Activated naive CD4-positive, alpha-beta T cell (primary cell): ENCODE measurements at places on chromosomes 6 and 20.

GRCh38 chr6:134954272-134955000, 4.5 kb upstream of the ALDH8A1 start:
- no peak for DNase-seq

GRCh38 chr20:53568351-53568750, 25.3 kb downstream of the ZNF217 start:
- DNase-seq, result no peak

- DNase-seq, result no peak
Observed at GRCh38 chr6:16473184-16473907, 235.0 kb downstream of the GMPR start.

DNA sequence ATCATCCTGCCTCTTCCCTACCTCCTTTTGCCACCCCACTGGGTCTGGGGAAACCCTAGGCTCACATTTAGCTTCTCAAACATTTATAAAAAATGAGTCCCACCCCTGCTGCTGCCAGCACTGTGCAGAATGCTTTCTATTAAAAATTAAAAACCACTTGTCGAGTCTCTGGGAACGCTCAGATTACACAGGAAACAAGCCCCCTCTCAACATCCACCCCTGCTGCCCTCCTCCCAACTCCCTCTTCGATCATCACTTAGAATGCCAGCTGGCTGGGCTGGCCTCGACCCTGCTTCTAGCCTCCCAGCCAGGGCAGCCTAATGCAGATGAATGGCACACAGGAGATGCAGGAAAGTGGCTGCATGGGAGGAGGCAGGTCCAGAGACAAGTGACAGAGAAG, 75.8 kb downstream of the CDH22 start:
- DNase-seq, result no peak

GRCh38 chr6:169326067-169326799, 72.6 kb upstream of the THBS2 start:
- DNase-seq, result no peak

GRCh38 chr6:32865724-32866443, 11.9 kb downstream of the PSMB9 start:
- no peak for DNase-seq

DNA sequence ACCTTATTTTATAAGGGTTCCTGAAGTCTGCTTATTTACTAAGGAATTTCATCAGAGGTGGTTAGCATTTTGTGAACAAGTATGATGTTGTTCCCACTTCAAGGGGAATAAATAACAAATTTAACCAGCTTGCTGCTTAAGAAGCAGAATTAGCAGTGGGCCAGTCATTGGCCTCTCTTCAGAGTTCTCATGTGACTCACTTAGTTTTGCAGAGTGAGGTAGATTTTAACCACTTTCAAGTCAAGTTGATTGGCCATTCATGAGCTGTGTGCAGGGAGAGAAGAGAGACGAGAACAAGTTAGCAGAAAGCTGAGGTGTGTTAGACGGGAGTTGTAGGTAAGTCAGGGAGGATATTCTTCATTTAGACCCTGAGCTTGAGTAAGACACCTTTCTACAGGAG, 18.1 kb downstream of the TOP1 start:
- no peak for DNase-seq

- DNase-seq, result no peak
Observed at GRCh38 chr6:14966096-14966905, 279.6 kb upstream of the JARID2 start.

GRCh38 chr20:47216819-47217410, 139.6 kb downstream of the ZMYND8 start:
- DNase-seq, result no peak

DNA sequence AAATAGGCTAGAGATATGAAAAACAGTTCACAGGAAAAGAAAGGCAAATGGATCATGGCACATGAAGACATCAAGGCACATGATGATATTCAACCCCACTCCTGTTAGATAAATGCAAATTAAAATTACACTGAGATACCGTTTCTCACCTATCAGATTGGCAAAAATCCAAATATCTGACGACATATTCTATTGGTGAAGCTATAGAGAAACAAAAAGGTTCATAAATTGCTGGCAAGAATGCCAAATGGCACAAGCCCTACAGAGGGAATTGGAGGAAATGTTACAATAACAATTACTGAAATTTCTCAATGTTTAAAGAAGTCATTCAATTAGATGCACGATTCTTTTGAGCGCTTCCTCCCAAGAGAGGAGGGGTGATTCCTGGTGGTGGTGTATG, 45.3 kb upstream of the DSN1 start:
- DNase-seq, result no peak

DNA sequence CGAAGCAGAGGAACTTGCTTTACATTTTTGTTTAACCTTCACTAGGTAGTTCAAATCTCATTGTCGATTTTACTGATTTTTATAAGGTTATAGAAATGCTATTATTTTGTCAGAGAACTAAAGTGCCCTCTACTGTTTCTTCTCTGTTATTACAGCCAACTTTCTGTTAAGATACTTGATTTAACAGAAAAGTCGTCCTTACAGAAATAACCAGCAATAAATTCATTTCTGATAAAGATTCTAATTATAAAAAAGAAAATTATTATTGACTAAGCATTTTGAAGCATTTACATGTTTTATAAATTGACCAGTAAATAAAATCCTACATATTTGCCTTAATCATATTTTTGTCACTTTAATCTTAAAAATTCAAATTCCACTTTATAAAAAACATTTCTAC, 60.8 kb downstream of the OGFRL1 start:
- DNase-seq, result no peak

GRCh38 chr6:38057994-38058393, 238.5 kb downstream of the ZFAND3 start:
- no peak for DNase-seq

- DNase-seq, result no peak
Observed at GRCh38 chr6:87210979-87211378, 55.6 kb downstream of the ZNF292 start.

DNA sequence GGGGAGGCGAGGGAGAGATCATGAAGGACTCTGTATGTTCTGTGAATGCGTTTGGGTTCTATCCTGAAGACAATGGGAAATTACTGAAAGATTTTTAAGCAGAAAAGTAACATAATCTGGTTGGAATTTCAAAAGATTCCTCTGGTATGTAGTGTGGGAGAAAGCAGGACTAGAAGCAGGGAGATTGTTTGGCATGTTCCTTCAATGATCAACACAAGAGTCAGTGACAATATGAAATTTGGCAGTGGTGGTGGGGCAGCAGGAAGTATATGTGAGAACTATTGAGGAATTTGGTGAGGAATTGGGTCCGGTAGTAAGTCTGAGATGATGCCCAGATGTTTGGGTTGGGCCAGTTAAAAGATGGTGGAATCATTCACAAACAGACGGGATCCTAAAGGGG, 348.7 kb downstream of the CD83 start:
- no peak for DNase-seq

DNA sequence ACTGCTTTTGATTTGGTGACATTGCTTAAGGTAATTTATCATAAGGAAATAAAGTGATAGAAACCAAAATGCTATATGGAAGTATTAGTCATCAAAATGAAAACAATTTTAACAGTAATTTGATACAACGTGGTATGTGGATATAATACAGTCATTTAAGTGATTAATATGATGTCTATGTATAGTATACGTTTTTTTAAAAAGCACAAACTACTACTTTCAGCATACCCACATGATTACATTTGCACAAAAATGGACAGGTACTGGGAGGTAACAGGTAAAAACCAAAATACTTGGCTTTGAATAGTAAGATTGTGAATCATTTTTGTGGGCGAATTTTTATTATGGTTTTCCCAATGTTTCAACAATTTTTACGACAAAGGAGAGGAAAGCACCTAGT, 97.6 kb downstream of the OGFRL1 start:
- DNase-seq, result no peak

DNA sequence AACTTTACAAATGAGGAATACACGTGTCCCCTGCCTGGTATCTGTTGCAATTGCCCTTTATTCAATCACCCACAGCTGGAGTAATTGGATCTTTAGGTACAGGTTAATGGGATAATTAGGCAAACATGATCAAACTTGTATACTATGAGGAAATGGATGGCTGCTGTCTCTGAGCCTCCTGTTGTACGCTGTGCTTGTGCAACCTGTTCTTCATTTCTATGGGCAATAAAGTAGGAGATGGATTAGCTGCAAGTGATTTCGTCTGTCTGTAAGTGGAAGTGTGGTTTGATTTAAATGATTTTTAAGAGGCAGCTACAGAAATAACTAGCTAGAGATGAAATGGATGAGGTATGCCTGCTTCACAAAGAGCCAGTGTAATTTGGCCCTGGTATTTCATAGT, 474.1 kb downstream of the RNF144B start:
- no peak for DNase-seq

GRCh38 chr6:81067057-81067456, 685.4 kb downstream of the TENT5A start:
- no peak for DNase-seq

GRCh38 chr6:62445521-62445920, 159.5 kb upstream of the KHDRBS2 start:
- DNase-seq, result no peak

GRCh38 chr20:16004108-16004854, 569.0 kb downstream of the KIF16B start:
- no peak for DNase-seq

DNA sequence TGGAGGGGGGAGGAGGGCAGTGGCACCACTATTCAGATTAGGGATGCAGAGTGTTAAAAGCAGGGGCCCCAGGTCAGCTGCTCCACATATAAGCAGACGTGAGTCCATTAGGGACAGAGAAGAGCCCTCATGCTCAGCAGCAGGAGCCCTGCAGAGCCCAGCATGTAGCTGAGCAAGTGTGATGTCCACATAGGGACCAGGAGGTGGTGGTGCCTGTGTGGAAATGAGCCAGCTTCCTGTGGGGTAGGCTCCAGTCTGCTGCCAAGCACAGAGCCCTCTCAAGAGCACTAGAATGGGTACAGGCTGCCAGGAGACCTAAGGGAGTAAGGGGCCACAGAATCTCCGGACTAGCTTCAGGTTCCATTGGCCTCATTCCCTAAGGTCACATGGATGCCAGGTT, 57.9 kb upstream of the MLN start:
- DNase-seq, result no peak

DNA sequence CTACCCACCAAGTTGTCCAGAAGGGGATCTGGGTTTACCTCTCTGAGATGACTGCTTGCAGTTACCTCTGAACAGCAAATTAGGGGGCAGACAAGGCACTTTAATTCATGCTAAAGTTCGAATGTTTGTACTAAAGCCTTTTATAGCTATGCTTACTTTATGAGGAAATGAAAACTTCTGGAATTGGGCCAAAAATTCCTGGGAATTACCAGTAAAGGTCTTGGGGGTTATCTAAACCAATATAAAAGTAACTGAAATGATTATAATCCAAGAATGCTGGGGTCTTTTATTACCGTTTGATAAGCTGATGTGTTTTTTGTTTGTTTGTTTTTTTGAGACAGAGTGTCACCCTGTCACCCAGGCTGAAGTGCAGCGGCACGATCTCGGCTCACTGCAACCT, 7.9 kb upstream of the LZTS3 start:
- DNase-seq, result no peak

- DNase-seq, result no peak
Observed at GRCh38 chr6:99246602-99247001, 102.9 kb downstream of the FAXC start.

DNA sequence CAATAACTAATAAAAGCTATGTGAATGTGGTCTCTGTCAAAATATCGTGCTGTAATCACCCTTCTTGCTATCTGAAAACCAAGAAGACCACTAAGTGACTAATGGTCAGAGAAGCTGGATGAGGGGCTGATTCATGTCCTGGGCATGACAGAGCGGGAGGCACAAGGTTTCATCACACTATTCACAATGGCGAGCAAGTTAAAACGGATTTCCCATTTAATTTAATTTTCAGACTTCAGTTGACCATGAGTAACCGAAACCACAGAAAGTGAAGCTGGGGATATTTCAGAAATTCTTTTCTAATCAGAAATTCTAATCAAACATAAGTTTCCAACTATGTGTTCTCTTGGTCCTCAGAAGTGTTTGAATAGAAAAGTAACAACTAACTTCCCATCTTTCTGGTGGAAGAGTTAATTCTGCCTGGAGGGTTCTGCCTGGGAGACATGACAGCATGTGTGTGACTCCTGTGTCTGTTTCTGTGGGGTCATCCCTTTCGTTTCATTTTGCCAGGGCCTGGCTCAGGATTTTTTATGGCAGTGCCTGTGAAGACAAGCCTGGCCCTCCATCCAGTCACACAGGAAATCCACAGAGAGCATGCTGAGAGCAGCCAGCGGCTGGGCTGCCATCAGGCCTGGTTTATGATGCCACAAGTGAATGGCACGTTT, 98.9 kb downstream of the FAM120B start:
- no peak for DNase-seq

- DNase-seq, result no peak
Observed at GRCh38 chr6:166166314-166167257, 1.1 kb downstream of the TBXT start.

DNA sequence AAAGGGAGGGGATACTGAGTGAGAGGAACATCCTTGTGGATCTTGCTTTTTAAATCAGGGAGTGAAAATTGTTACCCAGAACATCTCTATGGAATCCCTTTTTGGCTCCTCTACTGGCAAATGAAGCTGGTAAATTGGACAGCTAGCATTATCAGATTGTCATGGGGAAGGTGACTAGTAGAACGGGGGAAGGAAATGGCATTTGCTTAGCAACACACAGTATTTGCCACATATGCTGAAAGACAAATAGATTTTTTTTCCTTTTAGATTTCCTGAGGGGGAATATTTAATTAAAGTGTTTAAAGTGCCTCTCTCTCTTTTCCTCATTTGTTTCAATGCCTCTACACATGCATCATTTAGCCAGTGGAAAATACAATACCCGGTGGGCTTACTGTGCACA, 573.5 kb downstream of the BCKDHB start:
- DNase-seq, result no peak

DNA sequence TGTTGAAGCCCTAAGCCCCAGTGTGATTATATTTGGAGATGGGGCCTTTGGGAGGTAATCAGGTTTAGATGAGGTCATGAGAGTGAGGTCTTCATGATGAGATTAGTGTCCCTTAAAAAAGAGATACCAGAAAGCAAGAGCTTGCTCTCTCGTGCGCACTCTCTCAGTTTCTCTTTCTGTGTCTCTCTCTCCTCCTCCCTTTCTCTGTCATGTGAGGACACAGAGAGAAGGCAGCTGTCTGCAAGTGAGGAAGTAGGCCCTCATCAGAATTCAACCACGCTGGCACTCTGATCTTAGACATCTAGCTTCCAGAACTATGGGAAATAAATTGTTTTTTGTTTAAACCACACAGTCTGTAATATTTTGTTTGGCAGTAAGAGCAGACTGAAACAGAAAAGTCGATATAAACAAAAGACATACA, 180.5 kb downstream of the IBTK start:
- DNase-seq, result no peak

- DNase-seq, result no peak
Observed at GRCh38 chr6:55874316-55874715, 1.1 kb downstream of the BMP5 start.

GRCh38 chr6:77561768-77562314, 91.0 kb upstream of the MEI4 start:
- DNase-seq, result no peak

- DNase-seq, result no peak
Observed at GRCh38 chr6:84344005-84344404, 116.6 kb upstream of the CEP162 start.

GRCh38 chr6:170287371-170287876, 3.5 kb downstream of the DLL1 start:
- no peak for DNase-seq
